GDM1 (cell line): ENCODE measurements at places on chromosomes 2 and 18.

GRCh38 chr2:152430876-152431275 is 95.9 kb downstream of the FMNL2 start:
- no peak for DNase-seq

- no peak for DNase-seq
Observed at GRCh38 chr2:187013058-187013457, 164.1 kb upstream of the ZSWIM2 start.

DNA sequence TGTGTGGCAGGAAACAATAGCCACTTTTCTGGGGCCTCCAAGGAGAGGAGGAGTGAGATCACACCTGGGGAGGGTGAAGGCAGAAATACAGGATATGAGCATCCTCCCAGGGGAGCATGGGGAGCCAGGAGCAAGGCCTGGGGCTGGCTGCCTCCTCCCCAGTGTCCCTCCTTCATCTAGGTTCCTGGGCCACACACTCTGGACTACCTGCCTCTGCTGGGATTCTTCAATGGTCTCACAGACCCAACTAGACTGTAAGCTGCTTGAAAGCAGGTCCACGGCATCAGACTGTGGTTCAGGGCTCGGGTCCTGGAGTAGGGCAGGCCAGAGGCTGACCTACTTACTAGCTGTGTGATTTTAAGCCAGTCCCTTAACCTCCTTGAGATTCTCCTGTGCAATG is 94.0 kb downstream of the MCFD2 start:
- no peak for DNase-seq

DNA sequence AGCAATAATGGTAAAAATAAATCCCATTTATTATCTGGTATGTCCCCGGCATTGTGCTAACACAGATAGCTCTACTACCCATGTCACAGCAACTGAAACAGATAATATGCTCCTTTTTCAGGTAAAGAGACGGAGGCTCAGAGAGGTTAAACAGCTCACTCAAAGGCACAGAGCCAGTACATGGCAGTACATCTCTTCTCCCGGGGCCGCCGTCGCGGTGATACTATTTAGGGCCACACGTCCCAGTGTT is 693 bp upstream of the PDK1 start:
- no peak for DNase-seq

DNA sequence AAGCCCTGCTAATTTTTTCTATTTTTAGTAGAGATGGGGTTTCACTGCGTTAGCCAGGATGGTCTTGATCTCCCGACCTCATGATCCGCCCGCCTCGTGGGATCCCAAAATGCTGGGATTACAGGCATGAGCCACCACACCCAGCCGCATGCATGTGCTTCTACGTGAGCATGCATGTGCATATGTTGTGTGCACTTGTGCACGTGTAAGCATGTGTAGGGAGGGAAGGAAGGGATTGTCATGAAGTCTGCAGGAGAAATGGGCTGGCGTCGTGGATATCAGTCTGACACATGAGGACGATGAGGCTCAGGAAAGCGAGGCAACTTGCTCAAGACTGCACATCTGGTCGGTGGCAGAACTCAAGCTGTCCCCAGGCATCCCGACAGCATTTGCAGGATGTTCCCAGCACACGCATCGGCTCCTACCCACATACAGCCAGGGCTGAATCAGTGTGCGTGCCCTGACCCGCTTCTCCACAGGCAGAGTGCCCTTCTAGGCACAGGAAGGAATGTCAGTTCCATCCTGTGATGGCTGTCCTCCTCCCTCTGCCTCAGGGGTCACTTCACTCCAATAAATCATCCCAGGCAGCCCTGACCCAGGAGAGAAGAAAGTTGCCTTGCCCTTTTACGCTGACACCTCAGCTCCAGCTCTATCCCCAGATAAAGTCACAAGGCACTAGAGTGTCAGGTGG is 49.9 kb upstream of the SLC14A2 start:
- no peak for DNase-seq

GRCh38 chr2:143296089-143296488 is 166.9 kb downstream of the ARHGAP15 start:
- no peak for DNase-seq

- no peak for DNase-seq
Observed at GRCh38 chr18:24632158-24632988, 171.9 kb downstream of the HRH4 start.

GRCh38 chr2:216752855-216753505 is 57.6 kb upstream of the IGFBP5 start:
- DNase-seq, result no peak

DNA sequence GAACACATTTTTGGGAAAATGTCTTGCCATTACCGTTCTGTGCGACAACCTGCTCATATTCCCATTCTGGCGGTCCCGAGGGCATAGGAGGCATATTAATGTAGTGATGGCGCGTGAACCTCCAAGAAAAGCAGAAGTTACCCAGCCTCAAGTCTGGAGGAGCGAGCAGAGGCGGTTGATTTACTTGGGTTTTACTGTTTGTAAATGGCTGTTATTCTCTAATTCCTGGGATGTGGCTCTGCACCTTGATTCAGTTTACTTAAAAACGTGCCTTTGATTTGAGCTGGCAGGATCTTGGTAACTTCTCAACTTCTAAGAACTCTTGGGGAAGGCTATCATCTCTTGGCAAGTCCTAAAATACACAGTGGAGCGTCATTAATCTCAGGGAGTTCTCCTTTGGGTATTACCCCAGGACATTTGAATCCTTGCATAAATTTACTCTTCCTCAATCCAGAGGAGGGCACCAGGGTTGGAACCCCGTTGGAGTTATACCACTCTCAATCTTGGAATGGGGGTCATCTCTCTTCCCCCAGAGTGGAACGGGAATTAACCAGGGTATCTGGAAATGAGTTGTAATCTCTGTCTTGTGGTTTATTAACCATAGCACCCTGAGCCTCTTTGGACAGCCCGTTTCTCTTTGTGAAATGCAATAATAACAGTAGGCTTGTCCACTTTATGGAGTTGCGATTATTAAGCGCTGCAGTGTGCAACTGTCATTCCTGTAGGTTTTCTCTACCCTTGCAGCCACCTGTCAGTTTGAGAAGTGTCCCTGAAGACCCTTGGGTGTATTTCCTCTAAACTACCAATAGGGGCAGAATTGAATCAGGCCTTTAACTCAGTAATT is 2.1 kb downstream of the HK2 start:
- DNase-seq, result peak; percentile 27

GRCh38 chr2:130825966-130826253 is 10.8 kb upstream of the ARHGEF4 start:
- DNase-seq, result no peak

- no peak for DNase-seq
Observed at GRCh38 chr2:147099845-147100244, 745.0 kb upstream of the ACVR2A start.

DNA sequence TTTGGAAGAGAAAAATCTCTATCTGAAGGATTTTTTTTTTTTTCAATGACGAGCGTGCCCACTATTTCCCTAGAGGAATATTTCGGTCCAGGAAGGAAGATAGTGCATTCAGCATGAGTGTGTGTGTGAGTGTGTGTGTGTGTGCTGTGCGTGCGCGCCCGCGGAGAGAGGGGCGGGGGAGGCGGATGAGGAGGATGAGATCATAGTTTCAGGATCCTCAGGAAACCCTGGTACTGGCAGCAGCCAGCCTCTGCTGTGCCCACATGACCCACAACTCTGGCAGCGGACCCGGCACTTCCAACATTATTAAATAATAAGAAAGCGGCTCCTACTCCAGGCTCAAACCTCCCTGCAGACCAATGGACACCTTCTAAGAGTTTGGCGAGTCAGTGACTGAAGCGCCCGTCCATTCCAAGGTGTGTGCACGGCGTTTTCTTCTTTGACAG is 217.0 kb upstream of the DTNA start:
- no peak for DNase-seq
